ENCODE measurements at places on chromosomes 2 and 18.

DNA sequence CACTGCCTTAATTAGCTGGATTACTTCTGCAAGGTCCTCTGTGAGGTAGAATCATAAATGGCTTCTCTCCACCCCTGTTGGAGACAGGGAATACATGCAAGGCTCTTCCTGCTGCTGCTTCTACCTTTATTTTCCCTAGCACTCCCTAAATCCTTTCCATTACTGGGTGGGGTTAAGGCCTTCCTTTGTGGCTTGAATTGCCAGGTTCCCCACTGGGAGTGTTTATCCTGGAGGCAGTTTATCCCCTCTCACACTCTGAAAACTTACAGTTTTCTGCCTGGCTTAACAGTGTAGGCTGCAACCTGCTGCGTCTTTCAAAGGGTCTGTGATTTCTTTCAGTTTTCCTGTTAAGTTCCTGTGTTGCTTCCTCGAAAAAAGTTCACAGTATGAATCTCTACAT, 1062.3 kb upstream of the CRIM1 start:
- no peak for DNase-seq

- no peak for DNase-seq
Measured at GRCh38 chr18:9422816-9423519, 52.3 kb upstream of the RALBP1 start.

DNA sequence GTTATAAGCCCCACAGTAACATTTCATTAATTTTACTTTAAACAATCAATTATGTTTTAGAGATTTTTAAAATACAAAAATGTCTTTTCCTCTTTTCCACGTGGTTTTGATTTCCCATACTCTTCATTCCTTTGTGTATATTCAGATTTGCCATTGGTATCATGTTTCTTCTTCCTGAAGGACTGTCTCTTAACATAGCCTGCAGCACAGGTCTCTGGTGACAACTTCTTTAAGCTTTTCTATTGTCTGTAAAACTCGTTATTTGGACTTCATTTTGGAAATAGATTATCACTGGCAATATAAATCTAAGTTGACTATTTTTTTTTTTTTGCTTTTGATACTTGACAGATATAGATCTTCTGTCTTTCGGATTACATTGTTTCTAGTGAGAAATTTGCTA, 115.2 kb upstream of the KLHL29 start:
- DNase-seq: no peak

- DNase-seq: no peak
Measured at GRCh38 chr2:107281637-107282036, 395.7 kb upstream of the ST6GAL2 start.

- no peak for DNase-seq
Measured at GRCh38 chr2:70202236-70202806, 11.5 kb upstream of the C2orf42 start.

DNA sequence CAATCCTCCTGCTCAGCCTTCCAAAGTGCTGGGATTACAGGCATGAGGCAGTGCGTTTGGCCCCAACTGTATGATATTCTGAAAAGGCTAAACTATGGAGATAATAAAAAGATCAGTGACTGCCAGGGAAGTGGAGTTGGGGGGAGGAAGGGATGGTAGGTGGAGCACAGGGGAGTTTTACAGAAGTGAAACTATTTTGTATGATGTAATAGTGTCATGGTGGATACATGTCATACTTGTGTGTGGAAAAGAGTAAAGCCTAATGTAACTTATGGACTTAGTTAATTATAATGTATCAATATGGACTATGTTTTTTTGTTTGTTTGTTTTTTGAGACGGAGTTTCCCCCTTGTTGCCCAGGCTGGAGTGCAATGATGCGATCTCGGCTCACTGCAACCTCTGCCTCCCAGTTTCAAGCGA, 2.9 kb upstream of the GGCX start:
- peak; percentile 72 for DNase-seq

- no peak for DNase-seq
Measured at GRCh38 chr18:6677086-6677485, 52.4 kb upstream of the ARHGAP28 start.

DNA sequence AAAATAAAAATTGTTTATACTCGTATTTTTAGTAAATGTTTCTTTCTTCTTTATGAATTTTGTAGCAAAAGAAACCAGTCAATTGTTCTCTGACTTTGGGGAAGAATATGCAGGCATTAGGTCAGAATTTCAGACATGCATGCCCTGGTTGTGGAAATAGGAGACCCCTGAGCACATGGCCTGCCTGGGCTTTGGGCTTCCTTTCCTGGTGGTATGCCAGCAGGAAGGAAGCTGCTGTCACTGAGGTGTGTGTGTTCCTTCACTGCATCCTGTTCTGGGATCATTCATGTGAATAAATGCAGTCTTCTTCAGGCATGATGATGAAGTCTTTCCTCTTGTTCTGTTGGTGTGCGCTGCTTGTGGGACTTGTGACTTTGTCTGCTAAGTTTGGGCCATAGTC, 920.2 kb upstream of the VRK2 start:
- no peak for DNase-seq

GRCh38 chr2:188119112-188119838, 172.4 kb upstream of the GULP1 start:
- no peak for DNase-seq

DNA sequence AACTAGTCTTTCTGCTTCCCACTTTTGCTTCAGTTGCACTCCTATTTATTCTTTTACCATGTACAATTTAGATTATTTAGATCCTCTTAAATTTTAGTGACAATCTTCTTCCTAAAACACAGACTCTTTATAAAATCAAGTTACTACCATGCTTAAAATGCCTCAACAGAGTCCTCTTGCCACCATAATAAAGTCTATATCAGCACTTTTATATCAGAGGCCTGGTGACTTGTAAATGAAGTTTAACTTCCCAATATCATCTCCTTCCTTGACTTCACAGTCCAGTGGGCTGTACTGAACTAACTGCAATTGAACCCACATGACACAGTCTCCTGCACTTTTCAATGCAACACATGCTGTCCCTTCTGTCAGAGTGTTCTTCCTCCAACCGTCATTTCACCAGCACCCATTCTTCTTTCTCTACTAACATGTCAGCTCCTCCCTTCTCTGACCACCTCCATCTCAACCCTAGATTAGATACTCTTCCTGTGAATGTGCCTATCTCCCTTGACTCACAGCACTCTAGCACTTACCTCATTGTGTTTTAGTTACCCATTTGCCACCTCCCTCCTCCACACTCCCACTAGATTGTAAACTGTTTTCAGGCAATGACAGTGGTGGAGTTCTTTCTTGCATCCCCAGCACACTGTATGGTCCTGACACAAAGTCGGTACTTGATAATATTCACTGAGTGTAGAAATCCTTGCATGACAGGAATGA, 414.9 kb downstream of the SATB2 start:
- no peak for DNase-seq

DNA sequence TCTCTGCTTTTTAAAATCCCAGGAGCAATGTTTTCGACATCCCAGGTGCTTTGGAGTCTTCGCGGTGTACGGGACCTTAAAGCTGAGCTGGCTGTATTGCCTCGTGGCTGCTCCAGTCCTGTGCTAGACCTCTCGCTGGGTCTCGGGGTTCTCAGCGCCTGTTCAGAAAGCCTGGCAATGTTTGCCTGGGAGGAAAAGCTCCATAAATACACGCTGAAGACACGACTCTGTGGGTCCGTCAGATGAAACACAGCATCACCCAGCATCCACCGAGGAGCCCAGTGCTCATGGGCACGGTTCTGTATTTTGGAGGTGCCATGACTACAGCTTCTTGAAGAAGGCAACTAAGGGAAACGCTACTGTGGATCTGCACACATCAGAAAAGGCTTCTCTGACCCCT, 21.6 kb downstream of the MBP start:
- DNase-seq: no peak

DNA sequence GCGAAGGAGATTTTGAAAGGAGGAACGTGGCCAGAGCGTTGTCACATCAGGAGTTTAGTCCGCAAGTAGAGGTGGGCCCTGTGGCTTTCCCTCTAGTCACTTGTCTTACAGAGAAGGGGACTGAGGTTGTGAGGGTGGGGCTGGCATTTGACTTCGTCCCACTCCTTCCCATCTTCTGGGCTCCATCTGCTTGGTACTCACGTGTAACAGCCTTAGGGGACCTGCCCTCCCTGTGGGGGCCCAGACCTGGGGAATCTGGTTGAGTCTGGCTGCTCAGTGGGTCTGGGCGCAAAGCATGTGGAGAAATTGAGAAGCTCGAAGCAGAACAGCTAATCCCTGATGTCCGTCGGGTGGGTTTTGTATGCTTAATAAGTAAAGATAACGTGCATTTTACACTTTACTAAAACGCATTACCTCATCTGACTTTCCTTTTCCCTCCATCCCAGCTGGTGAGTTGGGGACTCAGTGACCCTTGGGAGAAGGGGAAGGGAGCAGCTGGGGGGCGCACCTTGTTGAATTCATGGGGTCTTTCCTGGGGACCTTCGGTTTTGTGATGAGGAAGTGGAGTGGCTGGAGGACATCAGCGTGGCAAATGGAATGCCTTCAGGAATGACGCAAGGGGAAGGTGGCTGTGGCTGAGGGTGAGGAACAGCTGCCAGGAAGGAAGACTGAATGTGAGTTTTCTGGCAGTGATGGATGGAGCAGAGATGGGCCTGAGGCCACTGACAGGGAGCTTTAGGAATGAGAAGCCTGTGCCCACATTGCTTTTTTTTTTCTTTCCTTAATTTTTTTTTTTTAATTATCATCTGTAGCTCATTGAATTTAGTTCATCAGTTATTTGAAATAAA, 44.8 kb downstream of the ASAP2 start:
- DNase-seq: no peak

- DNase-seq: no peak
Measured at GRCh38 chr2:60317034-60317386, 236.4 kb downstream of the BCL11A start.

- DNase-seq: no peak
Measured at GRCh38 chr2:39062320-39062719, 58.5 kb downstream of the SOS1 start.

DNA sequence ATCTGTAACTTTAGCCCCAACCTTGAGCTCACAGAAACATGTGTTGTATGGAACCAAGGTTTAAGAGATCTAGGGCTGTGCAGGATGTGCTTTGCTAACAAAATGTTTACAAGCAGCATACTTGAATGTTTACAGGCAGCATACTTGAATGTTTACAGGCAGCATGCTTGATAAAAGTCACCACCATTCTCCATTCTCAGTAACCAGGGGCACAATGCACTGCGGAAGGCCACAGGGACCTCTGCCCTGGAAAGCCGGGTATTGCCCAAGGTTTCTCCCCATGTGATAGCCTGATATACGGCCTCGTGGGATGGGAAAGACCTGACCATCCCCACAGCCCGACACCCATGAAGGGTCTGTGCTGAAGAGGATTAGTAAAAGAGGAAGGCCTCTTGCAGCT, 52.4 kb downstream of the LONRF2 start:
- DNase-seq: no peak

DNA sequence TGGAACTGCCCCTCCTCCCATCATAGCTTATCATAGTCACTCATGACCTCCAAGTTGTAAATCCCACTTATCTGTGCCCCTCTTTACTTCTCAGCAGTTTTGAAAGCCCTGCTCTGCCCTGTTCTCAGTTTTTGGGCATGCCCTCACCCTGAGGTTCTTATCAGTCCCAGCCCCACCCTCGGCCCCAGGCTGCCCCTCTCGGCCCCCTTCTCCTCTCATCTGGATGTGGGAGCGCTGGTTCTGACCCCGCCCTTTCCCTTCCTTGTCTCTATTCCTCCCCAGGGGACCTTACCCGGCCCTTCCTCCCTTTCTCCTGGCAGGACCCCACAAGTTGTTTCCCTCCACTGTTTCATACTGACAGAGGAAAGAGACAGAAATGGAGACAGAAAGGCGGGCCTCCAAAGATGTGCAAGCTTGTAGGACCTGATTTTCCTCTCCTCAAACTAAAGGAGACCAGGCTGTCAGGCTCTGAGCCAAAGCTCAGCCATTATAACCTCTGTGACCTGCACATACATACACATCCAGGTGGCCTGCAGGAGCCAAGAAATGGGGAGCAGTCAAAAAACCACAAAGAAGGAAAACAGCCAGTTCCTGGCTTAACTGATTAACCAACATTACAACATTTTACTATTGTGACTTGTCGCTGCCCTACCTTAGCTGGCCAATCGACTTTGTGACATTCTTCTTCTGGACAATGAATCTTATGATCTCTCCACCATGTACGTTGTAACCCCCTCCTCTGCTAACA, 171.0 kb upstream of the HS6ST1 start:
- DNase-seq: no peak

DNA sequence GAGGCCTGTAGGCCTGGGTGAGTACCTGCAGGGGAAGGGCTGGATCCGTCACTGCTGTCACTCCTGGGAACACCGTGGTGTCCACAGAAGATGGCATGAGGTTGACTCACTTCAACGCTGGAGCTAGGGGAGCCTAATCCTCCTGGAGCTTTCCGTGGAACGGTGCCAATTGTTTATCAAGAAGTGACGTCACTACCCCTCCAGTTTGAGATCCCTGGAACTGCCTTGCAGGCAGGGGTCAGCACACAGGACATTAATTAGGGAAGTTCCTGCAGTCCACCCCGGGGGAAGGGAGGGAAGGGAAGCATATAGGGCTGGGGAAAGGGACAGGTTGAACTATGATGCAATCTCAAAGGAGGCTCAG, 408.6 kb downstream of the GALR1 start:
- no peak for DNase-seq

- no peak for DNase-seq
Measured at GRCh38 chr2:239179851-239180371, 220.9 kb downstream of the HDAC4 start.

GRCh38 chr2:176585791-176586190, 316.5 kb downstream of the MTX2 start:
- DNase-seq: no peak

DNA sequence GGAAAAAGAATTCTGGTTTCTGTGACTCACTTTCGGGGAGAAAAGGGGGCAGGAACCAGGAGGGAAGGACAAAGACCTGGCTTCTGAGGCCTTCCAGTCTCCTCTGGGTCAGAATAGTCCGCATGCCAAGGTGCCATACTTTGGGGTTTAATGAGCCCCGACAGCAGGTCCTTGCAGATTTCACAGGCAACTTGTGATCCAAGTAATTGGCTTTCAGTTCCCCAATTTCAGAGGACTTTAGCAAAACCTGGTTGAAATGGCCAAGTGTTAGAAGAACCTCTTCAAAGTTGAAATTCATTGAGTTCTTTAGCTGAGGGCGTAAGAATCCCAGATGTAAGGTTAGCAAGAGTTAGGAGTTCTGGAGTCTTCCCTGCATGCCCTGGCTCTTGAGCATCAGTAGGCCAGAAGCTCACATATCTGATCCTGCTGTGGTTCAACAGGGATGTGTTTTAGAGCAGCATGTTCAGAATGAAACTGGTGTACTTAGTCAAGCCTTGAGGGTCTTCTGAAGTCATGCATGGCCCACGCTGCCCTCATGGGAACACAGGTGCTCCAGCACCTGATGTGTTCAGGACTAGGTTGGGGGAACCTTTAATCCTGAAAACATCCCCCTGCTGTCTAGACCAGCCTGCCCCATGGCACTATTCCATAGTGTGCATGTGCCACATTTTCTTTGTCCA, 143.0 kb downstream of the NUP35 start:
- DNase-seq: no peak

Measured in inflammatory macrophage (primary cell).